Uterus (tissue), 4 donors: ENCODE measurements at places on chromosomes 4 and X. TPM values are rescaled to one million over a fixed set of nuclear protein-coding genes. Genes with fewer than 3 reads are reported as not detected.

TEX11 gene
- not detected for total RNA-seq

GRCh38 chrX:132750331-132751062 lies 207.9 kb downstream of the HS6ST2 start:
- H3K4me3 ChIP-seq, result no peak overlapping the region
- H3K27ac ChIP-seq, result no peak overlapping the region
- H3K27me3 ChIP-seq, result no peaks in the 10 kb centered on the region
- no peaks in the 10 kb centered on the region for H3K36me3 ChIP-seq

GRCh38 chr4:23654791-23655190 lies 235.1 kb downstream of the PPARGC1A start:
- H3K27me3 ChIP-seq, result no peaks in the 10 kb centered on the region
- H3K27ac ChIP-seq, result no peak overlapping the region
- H3K36me3 ChIP-seq, result no peaks in the 10 kb centered on the region
- H3K4me3 ChIP-seq, result no peak overlapping the region
- H3K4me1 ChIP-seq, result no peaks in the 10 kb centered on the region

- H3K4me1 ChIP-seq, result no peaks in the 10 kb centered on the region
- no peak overlapping the region for H3K4me3 ChIP-seq
- H3K27me3 ChIP-seq, result no peaks in the 10 kb centered on the region
- no peaks in the 10 kb centered on the region for H3K36me3 ChIP-seq
- H3K27ac ChIP-seq, result no peak overlapping the region
These were observed 4.6 kb downstream of the MMAA start for GRCh38 chr4:145623831-145624230.

CT45A2 gene
- total RNA-seq, result not detected
